ENCODE measurements at places on chromosomes 6 and 20.

- DNase-seq, result no peak
Observed at GRCh38 chr20:35226126-35226883, at the start of gene MMP24. Gene MMP24, plus strand, starts transcription at chr20:35226690. Its CDS starts 49 bp downstream, at chr20:35226739.

DNA sequence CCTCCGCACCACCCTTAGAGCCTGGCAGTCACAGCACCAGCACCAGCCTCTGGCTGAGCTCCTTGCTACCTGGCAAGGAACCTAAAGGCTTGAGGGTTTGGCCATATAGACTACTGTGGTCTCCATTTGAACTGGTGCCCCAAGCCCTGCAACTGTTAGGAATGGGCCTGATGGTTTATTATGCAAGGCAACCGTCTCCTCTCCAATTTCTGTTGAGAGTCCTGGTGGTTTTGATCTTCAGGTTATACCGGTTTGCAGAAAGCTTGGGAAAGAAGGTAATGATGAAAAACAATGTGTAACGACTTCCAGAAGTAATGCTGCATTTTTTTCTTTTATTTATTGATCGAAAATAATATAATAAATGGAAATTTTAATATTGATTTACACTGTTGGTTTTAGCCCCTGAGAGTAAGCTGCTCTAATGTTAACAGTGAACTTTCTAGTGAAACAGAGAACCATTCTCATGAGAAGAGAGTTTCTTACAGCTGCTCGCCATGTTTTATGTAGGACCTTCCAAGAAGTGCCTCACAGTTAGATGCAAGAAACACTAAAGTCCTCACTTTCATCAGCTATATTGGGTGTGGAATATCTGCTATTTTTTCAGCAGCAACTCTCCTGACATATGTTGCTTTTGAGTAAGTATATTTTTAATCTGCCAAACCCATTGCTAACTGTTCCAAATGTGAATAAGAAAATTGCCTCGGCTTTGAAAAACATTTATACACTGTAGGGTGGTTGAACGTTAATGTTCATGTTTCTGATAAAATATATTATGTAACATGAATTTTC, 112.8 kb downstream of the ADGRG6 start:
- no peak for DNase-seq

GRCh38 chr6:15322781-15323536, 77.1 kb downstream of the JARID2 start:
- no peak for DNase-seq

- no peak for DNase-seq
Observed at GRCh38 chr6:154356113-154356512, 490 bp downstream of the IPCEF1 start.

GRCh38 chr20:51127713-51128112, 104.8 kb upstream of the KCNG1 start:
- DNase-seq, result no peak

DNA sequence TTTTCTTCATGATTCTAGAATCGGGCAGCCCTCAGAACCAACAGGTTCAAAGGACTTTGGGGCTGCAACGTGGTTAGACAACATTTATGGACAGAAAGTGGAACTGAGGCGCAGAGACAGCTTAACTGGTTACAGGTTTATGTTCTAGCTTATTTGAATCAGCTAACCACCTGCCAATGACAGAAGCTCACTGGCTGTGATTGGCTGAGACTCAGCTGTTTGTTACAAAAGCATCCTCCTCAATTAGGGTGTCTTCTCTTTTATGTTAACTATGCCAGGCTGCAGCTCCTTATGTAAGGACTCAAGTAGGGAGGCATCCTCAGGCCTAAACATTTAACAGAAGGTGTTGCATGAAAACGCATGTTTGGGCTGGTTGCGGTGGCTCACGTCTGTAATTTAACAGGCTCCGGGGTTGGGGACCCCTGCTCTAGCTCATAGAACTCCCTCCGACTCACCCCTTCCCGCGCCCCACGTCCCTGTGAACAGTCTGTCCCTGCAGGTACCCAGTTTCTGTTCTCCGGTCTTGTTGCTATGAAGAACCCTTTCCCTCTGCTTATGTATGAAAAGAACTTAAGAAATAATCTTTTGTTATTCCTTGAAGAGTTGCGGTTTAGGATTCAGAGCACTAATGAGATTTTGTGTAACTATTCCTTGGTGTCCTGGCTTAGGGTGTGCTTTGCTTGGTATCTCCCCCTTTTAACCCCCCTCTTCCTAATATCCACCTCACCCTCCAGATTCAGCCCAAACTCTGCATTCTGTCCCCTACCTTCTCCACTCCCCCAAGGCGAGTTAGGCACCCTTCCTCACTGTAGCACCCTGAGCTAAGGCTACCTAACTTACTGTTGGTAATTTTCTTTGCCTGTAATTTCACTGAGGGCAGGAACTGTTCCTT, 1.2 kb upstream of the TMEM181 start:
- DNase-seq, result no peak

DNA sequence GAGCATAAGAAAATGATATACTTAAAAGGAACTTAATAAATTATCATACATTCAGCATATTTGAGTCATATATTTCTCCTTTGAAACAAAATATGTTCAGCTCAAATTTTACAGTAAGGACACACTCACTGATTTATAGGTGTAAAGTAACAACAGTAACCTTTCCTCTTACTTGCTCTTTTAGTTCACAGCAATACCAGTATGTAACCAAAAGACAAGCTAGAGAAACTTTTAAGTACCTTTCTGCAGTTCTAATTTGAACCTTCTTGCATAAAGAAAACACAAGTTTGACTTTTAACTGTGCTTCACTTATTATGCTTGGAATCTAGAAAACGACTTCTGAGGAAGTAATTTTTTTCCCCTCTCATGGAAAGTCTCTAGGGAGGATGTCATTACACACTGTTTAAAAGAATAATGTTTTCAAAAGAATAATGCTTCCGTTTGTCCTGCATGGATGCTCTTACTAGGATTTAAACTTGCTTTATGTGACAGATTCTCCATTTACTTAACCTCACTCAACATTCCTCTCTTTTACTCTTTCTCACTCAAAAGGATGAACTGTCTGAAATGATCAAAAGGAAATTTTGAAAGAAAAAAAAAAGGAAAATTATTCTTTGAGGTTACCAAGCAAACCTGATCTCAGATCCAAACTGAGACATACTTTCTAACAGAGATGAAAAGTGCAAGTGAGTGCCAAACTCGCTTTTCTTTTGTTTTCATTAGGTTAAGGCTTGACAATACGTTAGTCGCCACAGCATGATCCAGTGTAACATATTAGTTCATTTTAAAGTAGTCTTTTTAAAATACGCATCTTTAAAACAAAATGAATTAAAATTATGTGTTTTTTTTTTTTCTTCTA, 22.4 kb upstream of the CALHM6 start:
- DNase-seq, result no peak
